ENCODE measurements at places on chromosomes 11 and 22.

DNA sequence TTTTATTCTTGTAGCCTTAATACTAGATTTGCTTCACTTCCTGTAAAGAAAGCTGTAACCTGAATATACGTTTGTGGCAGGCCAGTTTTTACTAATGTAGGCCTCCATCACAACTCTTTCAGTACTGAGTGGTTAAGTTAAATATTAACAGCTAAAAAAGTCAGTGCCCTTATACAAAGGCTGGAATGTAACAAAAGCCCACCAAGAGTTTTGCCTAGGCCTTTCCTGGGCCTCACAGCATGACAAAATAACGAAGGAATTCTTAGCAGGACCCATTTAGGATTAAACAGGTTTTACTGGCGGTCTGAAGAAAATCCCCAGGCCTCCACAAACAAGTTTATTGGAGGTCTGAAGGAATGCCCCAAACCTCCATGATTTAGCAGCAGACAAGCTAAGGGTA lies 43.7 kb downstream of the PIWIL3 start:
- no peak for DNase-seq

GRCh38 chr22:44461614-44462013 lies 36.4 kb downstream of the RTL6 start:
- DNase-seq: no peak

DNA sequence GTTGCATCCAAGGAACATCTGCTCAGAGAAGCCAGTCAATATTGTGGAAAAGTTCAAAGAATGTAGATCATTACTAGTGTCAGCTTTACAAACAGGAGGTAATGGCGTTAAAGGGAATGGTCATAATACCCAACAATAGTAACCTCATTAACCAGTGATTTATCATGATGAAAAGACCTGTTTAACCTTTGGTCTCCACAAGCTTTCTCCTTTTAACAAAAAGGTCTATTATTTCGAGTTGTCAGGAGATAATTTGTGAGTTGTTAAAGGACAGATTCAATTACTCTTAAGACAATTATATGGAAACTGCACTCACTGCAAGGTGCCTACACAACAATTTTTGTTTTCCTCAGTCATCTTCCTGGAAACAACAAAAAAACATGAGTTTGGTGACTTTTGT lies 73.8 kb upstream of the HTATIP2 start:
- DNase-seq: no peak

DNA sequence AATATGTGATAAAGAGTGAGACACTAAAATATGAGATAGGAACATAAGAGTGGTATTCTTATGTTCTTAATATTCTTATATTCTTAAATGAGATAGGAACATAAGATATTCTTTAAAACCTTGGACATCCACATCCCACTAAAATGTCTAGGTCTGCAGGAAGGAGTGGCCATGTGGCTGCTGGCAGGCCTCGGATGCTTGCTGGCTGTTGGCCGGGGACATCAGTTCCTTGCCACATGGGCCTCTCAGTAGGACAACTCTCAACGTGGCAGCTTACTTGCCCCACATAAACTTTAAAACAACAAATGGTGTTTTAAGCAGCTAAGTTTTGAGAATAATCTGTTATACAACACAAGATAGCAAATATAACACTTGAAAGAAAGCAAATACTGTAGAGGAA lies 240.1 kb downstream of the CASP12 start:
- DNase-seq: no peak

DNA sequence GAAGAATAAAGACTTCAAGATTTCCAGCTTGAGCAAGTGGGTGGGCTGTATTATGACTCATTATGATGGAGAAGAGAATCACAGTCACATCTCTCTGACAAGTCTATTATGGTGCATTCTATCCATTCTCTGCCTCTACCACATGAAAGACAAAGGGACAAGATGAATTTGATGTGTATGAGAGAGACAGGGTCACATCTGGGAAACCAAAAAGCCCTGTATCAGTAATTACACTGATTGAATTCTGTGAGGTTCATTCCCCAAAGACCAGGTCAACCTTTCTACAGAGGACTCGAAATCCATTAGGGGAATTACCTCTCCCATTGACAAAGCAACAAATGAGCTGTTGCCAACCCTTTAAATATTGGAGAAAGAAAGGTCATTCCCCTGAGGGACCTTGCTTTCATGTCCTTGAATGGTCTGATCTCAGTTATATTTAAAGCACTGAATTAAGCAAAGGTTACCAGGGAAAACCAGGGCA lies 109.6 kb downstream of the USP35 start:
- DNase-seq: no peak

GRCh38 chr11:11555208-11555607 lies 66.6 kb downstream of the GALNT18 start:
- no peak for DNase-seq

DNA sequence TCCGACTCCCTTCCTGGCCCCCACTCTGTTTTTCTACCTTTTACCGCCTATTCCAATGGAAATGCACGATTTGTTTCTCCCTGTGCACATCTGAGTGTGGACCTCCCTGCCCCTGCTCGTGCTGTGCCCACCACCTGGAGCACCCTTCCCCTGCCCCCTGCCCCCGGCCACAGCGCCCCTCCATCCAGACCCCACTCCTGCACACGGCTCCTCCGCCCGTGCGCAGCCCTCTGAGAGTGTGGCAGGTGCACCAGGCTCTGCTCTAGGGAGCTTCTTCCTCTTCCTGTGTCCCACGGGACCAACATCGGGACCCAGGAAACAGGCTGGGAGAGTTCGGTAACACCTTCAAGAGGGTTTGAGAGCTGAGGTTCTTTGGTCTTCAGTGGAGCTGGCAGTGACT lies 62.9 kb downstream of the LRP5 start:
- no peak for DNase-seq

GRCh38 chr11:67522844-67523555 lies at the start of gene CABP2:
Gene CABP2 (minus strand): TSS chr11:67523446. CDS start chr11:67523326, 120 bp downstream.
- DNase-seq: no peak

DNA sequence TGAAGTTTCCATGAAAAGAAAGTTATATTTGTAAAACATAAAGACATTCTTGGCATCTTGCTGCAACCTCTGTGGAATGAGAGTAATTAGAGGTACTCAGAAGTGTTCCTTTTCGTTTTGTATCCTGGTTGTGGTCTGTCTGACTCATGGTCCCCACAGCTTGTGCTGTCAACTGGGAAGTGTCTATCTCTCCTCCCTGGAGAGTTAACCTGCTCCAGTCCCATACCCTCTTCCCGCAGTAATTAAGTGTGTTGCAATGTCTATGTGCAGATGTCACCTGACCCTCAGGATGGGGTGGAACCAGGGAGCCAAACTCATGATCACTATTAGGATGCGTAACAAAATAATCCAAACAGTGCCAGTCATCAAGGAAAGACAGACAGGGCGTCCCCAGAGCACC lies 23.0 kb upstream of the ZDHHC13 start:
- DNase-seq: no peak

DNA sequence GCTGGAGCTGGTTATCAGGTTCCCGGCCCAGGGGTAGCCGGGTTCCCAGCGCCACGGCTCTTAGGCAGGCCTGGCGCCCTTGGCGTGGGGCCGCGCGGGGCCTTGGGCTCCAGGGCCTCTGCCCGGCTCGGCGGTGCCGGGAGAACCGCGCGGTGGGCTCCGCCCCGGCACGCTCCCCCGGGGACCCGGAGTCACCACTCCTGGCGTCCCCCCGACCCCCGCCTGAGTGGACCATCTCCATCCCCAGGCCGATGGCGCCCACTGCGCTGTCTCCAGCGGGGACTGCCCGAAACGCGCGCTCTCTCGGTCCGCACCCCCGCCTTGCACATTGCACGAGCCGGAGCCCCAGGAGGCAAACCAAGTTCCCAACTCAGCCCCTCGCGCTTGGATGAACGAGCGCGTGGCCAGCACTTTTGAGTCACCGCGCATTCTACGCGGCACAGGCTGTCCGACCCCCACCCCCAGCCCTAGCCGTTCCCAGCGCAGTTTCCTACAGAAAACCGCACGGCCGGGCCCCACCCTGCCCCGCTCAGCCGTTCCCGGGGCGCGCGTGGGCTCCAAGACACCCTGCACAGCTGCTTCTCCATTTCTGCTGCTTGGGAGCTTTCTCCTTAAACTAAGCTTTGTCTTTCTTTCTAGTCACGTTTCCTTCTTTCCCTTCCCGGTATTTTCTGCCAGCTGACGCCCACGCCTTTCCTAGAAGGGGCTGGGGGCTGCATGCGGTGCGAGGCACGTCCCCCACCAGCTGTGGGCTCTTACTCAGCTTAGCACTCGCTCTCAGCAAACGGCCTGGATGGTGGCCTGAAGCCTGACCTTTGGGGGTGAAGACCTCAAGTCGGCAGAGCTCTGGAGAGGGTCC lies 650 bp upstream of the CHID1 start:
- peak; percentile 51 for DNase-seq

DNA sequence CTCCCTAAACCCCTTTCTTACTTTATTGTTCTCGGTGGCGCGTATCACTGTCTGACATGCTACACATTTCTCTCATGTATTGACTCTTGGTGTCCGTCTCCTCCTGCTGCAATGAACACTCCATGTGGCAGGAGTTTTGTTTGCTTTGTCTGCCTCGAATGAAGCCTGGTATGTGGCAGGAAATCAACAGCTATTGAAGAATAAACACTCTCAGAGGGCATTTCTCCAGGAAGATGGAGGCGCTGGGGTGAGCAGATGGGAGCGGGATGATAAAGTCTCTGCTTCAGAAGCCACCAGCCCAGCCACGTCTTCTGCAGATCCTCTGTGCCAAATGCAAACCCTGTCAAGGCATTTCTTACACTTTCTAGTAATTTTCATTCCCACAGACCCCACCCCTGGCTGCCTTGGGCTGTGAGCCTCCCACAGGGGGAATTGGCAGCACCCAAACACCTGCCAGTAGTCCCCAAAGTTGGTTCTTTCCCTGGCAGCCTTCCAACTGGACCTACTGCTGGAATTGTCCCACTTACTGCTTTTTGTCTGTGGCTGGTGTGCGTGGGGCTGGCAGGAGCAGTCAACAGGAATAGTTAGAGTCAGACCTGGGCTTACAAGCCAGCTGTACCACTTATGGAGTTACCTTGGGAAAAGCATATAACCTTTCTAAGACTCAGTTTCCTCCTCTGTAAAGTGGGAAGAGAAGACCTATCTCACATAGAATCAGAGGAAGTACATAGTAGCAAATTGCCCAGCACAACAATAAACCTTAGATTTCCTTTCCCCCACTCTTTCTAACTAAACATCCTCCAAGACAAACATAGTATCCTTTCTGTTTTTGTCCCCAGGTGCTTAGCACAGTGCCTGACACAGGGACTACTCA lies 13.3 kb upstream of the IL10RA start:
- DNase-seq: no peak

DNA sequence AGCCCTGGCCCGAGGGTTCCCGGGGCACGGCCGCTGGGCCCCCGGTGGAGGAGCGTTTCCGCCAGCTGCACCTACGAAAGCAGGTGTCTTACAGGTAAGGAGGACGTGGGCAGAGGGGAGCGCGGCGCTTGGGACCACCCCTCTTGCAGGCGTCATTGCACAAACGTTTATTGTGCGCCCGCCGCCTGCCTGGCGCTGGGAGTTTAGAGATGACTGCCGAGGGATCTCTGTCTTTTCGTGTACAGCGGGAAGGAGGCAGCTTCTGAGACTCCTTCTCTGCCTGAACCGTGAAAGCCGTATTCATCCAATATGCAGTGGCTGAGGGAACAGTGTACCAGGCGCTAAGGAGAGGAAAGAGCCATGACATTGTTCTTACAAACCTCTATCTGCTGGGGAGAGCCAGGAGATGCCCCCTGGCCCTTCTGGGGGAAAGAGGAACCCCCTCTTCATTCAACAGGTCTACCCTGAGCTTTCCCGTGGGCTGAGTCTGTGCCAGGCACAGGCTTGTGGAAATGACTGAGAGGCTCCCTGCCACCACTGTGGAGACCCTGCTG lies 13.8 kb upstream of the DGKZ start:
- peak; percentile 23 for DNase-seq

DNA sequence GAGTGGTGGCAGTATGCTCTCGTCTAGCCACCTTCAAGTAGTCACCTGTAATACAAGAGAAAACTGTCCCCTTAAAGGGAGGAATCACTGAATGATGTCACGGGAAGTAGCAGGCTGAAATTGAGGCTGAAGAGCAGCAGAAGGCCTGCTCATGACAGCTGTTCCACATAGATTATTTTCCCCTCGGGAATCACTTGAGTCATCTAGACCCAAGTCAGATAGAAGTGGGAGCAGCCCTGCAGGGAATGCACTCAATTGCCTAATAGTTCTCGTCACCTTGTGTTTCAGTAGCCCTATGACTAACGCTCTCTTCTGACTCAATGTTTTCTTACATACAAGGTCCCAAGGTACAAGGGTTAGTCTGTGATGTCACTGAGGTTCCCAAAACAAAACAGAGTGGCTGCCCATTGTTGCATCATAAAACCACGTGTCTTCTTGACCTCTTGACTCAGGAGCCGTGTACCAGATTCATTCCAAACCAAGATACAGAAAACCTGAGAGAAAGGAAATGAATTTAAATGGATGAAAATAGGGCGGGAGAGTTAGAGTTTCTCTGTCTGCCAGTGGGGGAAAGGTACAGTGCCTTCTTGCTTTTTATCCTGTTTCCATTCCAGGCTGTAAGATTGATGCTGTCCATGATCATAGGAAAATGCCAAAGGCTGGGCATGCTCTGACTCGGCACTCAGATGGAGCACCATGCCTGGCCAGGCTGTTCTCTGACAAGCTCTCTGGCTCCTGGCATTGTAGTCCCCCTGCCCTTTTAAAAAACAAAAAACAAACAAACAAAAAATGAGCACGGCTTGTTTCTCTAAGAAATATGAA lies 21.6 kb upstream of the C11orf96 start:
- peak; percentile 11 for DNase-seq

GRCh38 chr11:119361941-119362725 lies 15.6 kb upstream of the MFRP start:
- no peak for DNase-seq

DNA sequence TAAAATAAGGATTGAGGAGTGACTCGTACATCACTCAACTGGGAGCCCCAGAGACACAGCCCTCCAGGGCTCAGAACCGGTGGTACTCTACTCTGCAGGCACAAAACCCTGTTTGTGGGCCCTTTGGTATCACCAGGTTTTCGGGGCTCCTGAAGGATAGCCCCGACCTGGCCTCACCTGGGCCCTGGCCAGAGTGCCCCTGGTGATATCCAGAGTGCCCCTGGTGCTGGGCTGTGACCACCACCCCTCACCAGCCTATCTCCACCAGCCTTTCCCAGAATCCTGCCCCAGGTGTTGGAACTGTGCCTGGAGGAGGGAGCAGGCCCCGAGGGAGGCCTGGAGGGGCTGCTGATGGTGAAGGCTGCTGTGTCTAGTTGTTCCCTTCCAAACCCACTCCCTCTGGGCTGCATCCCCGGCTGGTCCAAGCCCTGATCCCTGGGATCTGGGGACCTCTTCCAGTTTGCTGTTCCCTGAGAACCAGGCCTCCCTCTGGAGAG lies 2.2 kb upstream of the GGT5 start:
- DNase-seq: no peak

DNA sequence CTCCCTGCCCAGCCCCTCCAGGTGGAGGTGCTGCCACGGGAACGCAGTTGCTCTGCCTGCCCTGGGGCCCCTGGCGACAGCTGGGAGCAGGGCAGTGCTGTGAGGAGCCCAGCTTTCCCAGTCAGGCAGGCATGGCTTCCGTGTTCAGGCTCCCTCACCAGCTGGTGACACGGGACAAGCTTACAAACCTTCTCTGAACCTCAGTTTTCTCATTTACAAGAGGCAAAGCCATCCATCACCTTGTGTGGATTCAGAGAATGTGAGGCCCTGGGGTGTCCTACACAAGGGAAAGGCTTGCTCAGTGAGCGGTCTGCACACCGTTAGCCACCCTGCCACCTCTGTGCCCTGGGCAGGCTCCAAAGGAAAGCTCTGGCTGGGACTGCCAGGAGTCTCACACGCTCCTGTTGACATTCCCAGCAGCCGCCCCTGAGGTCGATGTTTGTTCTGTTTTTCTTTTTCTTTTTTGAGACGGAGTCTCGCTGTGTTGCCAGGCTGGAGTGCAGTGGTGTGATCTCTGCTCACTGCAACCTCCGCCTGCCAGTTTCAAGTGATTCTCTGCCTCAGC lies 23.5 kb downstream of the SUN2 start:
- no peak for DNase-seq

- no peak for DNase-seq
These were observed 1.5 kb downstream of the CRKL start for GRCh38 chr22:20918663-20919218.
